ENCODE measurements at places on chromosomes 3 and 15.

DNA sequence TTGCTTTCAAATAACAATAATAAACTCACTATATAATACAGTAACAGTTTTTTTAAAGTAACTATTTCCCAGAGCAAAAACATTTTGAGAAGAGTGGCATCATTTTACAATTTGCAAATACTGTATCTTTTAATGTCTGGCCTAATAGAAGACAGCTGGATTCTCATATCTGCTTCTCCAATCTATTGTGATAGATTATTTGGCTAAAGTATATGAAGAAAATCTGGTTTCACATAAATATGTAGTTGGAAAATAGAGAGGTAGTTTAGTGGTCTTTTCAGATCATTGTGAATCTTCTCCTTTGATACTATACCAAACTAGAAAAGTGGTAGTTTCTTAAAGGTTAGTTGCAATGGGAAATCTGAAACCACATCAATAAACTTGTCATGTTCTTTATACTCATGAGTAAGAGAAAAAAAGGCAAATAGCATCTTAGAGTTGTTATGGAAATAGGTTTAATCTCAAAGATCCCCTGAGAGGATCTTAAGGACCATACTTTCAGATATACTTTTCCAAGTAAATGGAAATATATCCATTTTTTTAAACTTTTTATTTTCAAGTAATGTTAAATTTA, 124.8 kb upstream of the NR2E3 start:
- DNase-seq, result no peak

GRCh38 chr3:163481738-163482137, 1596.6 kb downstream of the SI start:
- DNase-seq, result no peak

GRCh38 chr15:29674661-29675533, 147.4 kb downstream of the TJP1 start:
- DNase-seq, result no peak

DNA sequence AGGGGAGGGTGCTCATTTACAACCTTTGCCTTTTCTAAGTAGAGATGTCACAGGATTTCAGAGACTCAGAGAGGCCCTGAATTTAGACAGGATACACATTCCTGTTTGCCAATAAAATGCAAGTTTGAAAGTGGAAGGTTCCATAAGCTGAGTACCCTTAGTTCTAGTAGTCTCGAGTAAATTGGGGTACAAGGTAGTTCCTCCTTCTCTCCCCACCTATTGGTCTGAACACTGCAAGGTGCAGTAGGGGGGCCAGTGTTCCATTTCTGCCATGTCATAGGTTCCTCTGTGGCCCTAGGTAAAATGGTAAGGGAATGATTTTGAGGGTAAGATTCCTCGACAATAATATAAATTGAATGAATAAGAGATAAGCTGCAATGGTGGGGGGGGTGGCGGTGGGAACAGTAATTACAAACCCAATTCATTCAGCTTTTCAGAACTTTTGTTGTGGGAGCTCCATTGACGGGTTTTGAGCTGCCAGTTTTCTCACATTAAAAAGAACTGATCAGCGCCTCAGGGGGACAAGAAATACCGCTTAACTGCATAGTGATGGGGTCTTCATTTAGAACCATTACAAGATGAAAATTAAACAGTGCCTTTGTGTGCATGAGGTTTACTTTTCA, 5.9 kb downstream of the SOX2 start:
- no peak for DNase-seq

- no peak for DNase-seq
These were observed 12.9 kb downstream of the VPS18 start for GRCh38 chr15:40906991-40907802.

DNA sequence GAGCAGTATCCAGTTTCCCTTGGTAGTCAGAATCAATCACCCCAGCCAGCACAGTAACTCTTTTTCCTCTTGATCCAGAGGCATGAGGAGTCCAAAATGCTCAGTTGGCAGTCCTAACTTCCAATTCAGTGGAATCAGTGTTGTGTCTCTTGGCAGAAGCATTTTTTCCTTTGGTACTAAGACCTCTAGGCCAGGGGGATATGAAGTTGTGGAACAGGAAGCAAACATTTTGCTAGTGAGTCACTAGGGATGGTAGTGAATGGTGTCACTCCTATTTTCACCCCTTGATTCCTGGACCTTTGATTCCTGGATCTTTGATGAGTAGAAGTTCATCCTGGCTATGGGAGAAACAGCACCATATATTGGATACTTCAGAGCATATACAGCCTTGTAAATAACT, 70.5 kb upstream of the ALDH1A3 start:
- DNase-seq, result no peak

- DNase-seq, result no peak
These were observed 20.5 kb downstream of the CCR9 start for GRCh38 chr3:45906681-45907407.

DNA sequence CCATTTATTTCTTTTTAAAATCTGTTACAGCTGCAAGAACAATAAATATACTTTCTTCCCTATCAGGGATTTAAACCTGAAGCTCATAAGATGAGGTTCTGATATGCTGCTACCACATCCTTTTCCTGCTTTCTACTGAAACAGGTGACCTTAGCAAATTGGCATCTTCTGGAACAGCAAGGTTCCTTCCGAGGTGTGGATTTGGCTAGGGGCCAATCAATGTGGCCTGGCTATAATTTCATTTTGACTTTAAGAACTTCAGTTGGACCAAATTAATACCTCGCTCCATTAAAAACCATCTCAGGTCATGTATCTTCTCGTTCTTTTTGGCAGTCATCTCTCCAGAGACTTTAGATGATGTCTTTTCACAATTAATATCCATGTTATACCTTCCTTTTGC, 53.4 kb upstream of the C3orf80 start:
- DNase-seq, result no peak

DNA sequence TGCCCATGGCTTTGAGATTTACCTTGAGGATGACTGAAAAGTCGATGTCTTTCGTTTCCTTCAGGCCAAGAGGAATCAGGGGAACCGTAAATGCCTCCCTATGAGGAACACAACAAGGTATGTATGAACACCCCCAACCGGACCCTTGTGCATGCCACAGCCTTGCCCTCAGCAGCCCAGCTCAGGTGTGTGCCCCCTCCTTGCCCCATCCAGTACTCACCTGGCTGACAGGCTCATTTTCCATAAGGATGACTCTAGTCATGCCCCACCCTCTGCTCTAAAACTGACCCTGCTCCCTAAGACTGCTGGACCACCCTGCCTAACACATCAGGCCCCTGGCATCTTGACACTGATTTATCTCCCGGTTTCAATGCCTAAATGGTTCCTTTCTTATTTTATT, 270.0 kb downstream of the GOLGA6L6 start:
- no peak for DNase-seq

GRCh38 chr15:67819636-67820035, 5.7 kb upstream of the SKOR1 start:
- no peak for DNase-seq

DNA sequence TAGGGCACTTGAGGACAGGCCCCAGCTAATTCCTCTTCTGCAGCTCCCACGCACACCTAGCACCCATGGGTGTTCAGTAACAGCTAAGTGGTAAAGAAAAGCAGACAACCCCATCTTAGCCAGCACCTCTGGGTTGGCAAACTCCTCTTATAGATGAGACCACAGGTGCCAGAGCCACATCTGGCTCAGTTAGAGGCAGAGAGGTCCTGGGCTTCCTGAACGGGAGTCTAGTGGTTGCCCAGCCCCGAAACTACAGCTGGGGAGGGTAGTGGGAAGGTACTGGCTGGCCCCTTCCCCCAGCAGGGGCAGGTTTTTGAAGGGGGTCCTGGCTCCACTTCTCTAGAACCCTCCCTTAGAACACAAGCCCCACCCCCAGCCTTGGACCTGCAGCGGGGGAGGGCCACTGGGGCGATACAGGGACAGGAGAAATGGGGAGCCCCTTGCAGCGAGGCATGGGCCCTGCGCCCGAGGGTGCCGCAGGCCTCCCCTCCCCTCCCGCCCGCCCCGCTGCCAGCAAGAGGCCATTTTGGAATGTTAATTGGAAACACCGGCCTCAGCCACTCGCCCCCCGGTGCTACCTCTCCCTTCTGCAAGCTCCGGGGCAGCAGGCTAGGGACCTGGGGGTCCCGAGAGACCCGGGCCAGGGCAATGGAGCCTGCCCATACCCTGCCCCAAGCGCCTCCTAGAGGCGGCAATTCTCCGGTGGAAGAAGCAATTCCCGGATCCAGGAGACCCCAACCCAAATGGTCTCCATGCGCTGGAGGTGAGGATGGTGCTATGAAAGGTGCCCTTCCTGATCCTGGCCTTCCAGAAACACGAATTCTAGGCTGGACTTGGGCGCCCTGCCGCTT, 1.5 kb downstream of the DUSP7 start:
- DNase-seq, result no peak

DNA sequence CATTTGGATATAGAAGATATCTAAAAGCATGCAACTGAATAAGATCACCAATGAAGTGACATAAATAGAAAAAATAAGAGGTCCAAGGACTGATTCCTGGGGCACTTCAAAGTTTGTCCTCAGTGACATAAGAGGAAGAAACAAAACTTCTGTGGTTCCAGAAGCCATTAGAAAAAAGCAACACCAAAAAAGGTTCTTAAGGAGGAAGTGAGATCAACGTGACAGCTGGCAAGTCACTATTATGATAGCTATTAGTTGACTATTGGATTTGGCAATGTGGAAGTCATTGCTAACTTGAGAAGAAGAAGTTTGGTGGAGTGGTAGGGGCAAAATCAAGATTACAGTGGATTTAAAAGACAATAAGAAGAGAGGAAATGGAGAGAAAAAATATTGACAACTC, 1098.3 kb downstream of the NAALADL2 start:
- no peak for DNase-seq

- DNase-seq, result no peak
These were observed 46.1 kb downstream of the FRMD4B start for GRCh38 chr3:69339760-69340159.

DNA sequence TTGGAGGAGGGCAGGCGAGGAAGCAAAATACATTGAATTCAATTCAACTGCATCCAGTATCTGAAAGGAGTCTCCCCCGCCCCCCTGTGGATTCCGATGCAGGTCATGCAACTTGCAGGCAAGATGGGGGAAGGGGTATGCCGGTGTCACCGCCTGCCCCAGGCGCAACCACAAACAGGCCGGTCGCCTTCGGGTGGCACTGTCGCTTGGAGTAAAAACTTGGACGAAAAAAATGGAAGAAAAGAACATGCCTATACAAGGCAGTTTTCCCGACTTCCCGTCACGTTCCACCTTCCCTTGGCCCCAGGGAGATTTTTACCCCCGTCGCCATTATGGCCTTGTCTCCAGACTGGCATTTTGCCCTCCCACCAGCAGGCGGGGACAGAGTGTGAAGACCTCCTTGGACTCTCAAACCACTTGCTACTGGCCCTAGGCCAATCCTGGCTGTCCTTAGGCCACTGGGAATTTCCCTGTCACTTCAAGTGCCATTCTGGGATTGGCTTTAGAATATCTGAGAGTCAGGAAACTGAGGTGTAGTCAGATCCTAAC, 1.6 kb upstream of the NTRK3 start:
- no peak for DNase-seq

DNA sequence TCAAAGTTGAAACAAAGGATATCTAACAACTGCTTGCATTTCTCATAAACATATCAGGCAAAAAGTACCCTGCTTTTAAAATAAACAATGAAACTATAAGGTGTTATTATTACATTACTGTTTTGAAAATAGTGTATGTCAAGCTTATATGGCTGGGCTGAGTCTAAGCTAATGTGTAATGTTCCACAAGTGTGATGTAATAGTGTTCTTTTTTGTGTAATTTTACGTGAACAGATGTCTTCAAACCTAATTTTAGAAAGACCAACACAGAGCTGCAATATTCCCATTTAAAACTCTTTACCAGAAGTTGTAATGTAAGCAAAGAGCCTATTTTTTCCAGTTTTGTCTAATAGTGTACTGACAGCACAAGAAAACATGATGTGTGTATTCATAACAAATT, 34.0 kb downstream of the MINDY2 start:
- DNase-seq, result no peak

DNA sequence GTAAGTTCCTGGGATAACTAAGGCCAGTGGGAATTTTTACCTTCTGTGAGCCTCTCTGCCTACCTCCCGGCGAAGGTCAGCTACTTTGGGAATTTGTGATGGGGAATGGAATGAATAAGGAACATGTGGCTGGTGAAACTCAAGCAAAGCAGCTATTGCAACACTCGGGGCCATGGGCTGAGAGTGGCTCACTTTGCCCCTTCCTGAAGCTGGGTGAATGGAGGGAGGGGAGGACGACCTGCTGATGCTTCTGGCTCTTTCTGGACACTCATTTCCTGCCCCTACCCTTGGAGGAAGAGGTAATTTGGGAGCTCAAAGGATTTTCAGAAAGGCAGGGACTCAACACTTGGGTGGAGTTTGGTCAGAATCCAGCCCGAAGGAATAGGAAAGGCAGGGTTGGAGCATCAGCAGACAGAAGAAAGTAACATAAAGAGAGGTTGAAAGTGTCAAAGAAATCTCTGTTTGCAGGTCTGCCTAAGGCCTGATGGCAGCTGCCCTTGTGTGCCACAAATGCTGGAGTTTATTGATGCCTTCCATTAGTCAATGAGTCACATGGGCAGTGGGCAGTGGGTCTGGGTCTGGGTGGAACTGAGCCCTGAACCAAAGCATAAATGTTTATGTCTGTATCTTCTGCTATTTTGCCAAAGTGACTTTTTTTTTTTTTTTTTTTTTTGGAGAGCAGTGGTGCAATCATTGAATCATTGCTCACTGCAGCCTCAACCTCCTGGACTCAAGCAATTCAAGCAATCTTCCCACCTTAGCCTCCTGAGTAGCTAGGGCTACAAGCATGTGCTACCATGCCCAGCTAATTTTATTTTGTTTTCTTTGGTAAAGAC, 12.4 kb downstream of the LAMP3 start:
- no peak for DNase-seq

DNA sequence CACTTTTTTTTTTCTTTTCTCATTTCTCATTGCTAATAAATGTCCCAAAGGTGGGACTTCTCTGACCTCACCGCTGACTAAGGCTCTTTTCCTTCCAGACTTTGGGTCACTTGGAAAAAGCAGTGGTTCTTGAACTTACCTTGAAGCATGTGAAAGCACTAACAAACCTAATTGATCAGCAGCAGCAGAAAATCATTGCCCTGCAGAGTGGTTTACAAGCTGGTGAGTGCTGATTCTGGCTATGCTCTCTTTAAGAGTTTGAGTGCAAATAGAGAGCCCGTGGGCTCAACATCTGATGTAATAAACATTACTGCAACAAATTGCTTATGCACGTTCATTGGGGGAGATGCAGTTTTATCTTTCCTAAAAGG, 2.0 kb downstream of the BHLHE40 start:
- DNase-seq, result no peak

DNA sequence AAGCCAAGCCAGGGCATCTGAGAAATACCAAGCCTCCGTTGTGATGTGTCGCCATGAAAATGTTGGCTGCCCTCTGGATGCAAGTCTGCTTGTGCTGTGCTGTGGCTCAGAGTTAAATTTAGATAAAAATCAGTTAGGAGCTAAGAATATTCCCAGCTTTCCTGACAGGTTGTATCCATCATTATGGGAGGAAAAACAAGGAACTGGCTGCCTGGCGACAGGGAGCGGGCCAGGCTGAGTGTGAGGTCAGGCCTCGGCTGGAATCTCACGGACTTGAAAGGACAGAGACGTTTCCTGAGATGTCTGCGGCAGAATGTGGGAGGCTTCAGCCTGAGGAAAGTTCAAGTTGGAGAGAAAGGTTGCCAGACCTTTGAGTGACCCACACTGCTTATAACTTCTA, 213.8 kb downstream of the THSD4 start:
- DNase-seq, result no peak

All from esophagus squamous epithelium (tissue), 5 donors.